NCI-H460 (cell line): ENCODE measurements at places on chromosomes 7 and 10. TPM values are rescaled to one million over a fixed set of nuclear protein-coding genes. Genes with fewer than 3 reads are reported as not detected.

DNA sequence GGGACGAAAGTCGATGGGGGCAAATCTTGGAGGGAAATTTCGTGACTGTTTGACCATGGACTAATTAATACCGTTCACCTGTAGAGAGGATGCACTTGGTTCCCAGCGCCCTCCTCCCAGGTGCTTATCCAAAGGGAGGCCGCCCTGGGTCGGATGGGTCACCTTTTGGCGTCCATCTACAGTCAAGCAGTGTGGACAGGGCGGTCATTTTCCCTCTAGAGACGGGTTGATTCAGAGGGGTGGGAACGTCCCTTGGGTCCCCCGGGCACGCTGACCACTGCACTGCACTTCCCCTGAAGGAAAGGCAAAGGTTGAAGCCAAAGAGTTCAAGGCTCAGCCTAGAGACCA is 2.0 kb downstream of the PRR15 start:
- no peak for DNase-seq

DNA sequence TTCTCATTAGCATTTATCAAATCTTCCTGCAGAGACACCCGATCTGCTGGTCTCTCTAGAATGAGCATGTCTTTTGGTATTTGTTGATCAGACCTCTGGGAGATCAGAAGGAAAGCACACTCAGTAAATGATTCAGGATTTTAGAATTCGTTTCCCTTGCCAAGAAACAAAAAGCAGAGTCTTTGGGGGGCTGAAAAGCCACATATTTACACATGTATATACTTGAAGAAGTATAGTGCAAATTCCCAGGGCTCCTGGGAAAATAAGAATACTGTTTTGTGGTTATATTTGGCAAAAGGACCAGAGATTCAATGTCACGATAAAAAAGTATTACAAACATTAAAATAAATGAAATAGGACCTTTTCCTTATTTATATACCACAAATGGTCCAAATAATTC is 100.2 kb downstream of the AGMO start:
- no peak for DNase-seq

DNA sequence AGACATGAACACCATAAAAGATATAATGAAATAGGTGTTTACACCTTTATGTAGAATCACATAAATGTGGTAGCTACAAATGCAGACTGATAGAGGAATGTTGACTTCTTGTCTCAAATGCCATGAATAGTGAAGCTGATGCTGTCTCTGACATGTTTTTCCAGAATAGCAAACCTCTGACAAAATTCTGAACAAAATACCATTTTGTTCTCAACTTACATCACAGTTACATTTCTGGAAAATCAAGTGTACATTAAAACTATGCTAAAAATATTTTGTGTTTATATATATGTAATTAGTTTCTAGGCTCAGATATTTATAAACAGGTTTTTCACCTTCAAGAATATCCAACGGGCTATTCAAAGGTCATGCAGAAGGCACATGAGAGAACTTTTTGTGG is 16.8 kb upstream of the PTPN12 start:
- no peak for DNase-seq

- DNase-seq: no peak
Observed at GRCh38 chr7:107957436-107957835, 45.5 kb downstream of the LAMB1 start.

DNA sequence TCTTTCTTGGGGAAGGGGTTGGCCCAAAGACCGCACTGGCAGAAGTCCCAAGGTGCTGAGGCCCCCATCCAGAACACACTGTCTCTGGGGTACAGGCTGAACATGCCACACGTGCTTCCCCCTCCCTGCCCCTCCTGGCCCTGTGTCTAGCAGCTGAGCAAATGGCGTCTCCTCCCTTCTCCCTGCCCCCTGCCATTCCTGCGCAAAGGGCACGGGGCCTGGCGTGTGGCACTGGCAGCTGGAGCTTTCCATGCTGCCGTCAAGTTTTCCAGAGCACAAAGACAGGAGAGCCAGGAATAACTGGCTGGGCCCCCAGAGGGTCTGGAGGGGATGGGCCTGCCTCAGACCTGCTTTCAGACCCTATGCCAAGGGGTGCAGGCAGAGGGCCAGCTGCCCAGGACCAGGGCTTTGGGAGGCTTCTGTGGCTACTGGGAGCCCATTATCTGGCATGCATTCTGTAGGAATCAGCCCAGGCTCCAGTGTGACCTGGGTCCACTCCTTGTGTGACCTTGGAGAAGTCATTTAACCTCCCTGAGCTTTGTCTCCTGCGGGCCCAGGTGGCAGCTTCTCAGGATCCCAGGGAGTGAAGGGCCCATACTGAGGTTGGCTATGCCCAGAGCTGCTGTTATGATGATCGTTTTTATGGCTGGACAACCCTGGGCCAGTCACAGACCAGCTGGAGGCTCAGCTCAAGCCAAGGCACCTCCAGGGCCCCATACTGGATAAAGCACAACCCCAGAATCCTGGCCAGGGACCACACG is 710 bp upstream of the LDB3 start:
- no peak for DNase-seq

DNA sequence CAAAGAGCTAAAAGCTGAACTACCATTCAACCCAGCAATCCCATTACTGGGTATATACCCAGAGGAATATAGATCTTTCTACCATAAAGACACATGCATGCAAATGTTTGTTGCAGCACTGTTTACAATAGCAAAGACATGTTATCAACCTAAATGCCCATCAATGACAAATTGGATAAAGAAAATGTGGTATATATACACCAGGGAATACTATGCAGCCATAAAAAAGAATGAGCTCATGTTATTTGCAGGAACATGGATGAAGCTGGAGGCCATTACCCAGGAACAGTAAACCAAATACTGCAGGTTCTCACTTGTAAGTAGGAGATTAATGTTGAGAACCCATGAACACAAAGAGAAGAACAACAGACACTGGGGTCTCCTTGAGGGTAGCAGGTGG is 1295.1 kb downstream of the TYW1 start:
- DNase-seq: no peak

GRCh38 chr10:13943735-13944398 is 357.1 kb downstream of the PRPF18 start:
- DNase-seq: no peak

SPRN gene
- not detected in 2 replicates for total RNA-seq
